NCI-H2107 (cell line): ENCODE measurements at places on chromosomes 16 and 17.

GRCh38 chr16:8996891-8997290 is 33.2 kb upstream of the USP7 start:
- DNase-seq = no peak

DNA sequence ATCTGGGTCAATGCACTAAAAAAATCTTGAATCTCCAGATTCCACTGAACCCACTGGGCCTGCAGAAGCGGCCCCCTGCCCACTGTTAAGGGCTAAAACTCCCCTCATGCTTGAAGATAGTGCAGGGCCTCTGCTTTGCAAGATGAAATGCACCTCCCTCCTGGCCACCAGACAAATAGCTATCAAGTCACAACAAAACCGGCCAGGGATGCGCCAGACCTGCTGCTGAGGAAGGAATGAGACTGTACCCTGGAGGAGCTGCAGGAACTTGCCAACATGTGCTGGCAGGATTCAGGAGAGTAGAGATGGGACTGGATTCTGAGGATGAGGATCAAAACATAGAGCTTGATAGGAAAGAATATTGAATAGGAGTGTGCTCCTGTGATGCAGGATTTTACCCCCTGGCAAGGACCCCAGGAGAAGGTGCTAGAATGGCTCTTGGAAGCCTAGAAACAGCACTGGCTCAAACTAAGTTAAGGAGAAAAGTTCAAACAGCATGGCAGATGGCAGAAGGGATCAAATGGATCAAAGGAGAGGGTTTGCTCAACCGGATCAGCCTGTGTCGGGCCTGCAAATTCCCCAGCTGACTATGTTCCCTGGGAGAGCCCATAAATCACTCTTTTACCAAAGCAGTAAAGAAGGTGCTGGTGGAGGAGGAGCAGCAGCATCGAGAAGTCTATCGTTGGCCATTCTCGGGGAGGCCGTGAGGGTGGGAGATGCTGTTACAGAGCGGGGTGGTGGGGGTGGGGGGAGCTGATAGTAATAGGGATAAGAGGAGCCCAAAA is 27.2 kb upstream of the XYLT2 start:
- DNase-seq = no peak

GRCh38 chr16:87393680-87394055 is 1.5 kb downstream of the MAP1LC3B start:
- DNase-seq = no peak

- DNase-seq = no peak
Observed at GRCh38 chr16:8931859-8932258, 31.8 kb downstream of the USP7 start.

- DNase-seq = no peak
Observed at GRCh38 chr17:65867014-65867413, 305.6 kb upstream of the AXIN2 start.

DNA sequence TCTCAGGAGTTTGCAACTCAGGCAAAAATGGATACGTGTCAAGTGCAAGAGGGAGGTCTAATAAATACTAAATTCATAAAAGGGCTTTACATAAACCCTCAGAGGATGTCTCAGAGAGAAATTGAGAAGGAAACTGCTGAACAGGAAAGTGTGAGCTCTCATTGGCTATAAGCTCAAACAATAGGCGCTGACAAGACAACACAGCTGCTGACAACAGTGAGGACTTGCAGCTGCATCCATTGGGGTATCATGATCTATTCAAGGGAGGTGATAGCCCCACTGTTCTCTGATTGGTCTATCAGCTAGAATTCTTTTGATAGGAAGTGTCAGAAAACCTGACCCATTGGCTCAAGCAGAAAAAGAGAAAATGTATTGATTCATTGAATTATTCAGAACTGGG is 187.2 kb downstream of the CBLN1 start:
- no peak for DNase-seq

DNA sequence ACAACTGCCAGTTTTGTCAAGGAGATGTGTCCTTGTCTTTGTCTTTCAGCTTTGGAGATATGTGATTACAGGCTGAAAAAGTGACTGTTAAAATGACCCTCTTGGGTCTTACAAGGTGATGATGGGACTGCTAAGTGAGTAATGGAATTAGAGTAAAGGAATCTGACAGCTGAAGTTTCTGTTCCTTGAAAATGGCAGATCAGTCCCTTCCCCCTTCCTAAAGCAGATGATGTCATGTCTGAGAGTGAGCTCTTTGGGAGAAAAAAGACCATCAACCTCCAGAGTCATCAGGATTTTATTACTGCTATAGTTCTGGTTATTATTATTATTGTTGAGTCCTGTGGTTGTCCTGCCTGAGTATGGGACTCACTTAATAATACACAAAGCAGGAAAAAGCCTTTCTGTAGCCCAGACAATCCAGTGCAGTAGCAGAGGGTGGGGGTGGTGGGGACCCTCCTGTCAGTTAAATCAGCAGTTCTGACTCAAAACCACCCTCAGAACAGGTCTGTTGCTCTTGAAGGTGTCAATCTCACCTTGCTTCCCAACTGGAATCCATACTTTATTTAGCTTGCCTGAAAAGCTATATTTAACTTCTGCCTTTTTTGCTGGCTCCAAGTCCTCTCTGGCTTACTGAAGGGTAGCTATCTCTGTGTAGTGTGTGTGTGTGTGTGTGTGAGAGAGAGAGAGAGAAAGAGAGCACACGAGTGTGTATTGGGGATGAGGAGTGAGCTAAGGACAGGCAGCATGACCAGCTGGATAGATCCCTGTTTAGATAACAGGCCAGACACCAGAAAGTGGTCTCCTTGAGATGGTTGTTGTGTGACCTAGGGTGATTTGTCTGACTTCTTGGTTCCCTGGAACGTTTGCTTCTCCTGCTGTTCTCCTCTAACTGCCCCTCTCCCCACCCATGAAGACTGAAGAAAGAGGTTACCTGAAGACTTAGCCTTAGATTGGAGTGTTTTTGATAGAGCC is 4.9 kb downstream of the HROB start:
- no peak for DNase-seq

DNA sequence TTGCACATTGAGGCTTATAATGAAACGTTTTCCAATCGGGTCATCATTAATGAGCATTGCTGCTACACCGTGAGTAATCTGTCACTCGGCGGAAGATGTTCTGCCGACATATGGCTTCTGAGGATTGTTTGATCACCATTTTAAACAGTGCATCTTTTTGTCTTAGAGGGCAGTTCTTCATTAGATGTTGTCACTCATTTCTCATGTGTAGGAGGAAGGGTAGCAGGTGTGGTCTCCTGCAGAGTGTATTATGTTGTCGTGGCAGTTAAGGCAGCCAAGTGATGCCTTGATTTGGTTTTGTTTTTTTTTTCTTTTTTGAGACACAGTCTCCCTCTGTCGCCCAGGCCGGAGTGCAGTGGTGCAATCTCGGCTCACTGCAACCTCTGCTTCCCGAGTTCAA is 50.5 kb downstream of the SEC14L1 start:
- no peak for DNase-seq

DNA sequence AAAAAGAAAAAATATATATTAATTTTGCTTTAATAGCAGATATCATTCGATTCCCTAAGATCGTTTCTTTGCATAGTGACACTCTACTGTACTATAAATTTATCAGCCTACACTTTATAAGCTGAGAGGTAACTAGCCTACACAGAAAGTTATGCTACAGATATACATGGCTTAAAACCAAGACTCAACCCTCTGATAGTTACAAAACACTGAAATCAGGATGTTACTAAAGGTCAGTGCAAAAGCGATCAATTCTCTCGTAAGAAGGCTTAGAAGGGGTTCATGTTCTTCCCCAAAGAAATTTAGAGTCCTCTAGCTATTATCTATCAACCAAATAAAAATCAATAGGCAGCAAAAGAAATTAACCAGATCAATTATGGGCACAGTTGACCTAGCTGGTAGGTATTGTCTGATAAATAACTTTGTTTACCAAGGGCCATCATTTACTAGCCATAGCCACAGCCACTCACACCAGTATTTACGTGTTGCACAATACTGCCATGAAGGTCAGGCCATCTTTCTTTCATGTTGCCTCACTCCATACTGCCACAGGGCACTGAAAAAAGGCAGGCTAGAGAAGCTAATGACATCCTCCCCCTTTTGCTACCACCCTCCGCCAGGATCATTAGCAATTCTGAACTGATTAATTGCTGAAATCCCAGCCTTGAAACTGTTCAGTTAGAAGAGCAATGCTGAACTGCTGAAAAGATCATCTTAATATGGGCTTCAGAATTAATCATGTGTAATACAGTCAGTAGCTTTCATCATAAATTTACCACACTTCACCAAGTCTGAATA is 43.7 kb downstream of the RND2 start:
- no peak for DNase-seq

- no peak for DNase-seq
Observed at GRCh38 chr16:2986623-2987188, 6.5 kb upstream of the PKMYT1 start.

GRCh38 chr17:68854452-68854851 is 100.7 kb downstream of the ABCA8 start:
- DNase-seq = no peak

GRCh38 chr17:17164676-17165075 is 41.5 kb downstream of the PLD6 start:
- DNase-seq = no peak

- no peak for DNase-seq
Observed at GRCh38 chr16:73473713-73474112, 425.8 kb upstream of the ZFHX3 start.

DNA sequence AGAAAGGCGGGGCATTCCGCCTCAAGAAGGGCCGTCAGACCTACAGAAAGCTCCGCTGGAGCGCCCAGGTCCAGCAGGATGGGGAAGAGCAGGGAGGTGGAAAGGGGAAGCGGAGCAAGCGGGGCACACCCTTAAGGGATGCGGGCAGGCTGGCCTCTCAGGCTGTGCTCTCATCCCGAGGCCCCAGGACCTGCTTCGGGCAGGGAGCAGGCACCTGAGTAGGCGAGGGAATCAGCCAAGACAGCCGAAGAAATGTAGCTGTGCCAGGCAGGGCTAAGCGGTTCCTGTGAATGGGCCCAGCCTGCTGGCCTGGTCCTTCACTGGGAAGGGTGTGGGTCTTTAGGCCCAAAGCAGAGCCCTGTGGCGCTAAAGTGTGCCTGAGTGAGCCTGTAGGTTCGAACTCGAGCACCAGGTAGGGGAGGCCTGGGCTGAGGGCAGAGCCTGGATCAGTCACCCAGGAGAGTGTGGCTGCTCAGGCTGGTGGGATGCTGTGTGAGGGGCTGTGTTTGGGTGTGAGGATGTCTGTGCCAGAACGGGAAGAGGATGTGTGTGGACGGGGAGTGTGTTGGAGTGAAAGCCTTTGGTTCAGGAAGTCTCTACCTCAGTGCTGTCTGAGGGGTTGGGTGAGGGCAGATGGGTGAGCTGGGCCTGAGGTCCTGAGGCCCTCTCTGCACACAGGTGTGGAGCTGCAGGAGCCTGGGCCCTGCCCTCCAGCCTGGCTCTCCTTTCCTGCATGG is 3.3 kb downstream of the TBX4 start:
- no peak for DNase-seq

DNA sequence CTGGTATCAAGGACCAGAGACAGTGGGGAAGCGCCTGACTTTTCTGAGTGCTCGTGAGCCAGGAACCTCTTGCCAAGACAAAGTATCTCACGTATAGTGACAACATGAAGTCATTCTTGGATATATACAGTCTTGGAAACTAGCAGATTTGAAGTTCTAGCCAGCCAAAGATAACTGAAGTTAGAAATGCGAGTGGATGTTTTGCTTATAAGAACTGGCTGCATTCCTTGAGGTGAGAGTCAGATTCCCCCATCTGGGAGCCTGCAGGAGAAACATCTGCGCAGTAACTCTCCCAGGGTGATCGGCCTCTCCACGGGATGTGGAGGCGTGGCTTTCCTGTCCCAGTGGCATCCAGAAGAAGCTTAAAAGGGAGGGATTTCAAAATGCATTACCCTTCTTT is 89.8 kb downstream of the SHISA6 start:
- no peak for DNase-seq

DNA sequence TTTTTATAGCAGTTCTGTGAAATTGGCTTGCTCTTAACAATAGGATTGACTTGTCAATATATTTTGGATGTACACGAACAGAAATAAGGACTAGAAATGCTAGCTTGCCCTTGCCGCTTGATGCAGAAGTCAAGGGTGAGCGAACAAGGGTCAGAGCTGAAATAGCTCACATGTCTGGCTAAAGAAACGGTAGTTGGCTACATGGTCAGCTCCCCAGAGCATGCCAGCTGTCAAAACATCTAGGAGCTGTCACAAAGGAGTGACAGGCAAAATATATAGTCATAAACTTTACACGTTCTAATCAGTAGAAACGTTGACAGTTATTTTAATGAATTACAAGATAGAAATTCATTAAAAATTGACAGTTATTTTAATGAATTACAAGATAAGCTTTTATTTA is 2.9 kb upstream of the MEIOB start:
- no peak for DNase-seq

DNA sequence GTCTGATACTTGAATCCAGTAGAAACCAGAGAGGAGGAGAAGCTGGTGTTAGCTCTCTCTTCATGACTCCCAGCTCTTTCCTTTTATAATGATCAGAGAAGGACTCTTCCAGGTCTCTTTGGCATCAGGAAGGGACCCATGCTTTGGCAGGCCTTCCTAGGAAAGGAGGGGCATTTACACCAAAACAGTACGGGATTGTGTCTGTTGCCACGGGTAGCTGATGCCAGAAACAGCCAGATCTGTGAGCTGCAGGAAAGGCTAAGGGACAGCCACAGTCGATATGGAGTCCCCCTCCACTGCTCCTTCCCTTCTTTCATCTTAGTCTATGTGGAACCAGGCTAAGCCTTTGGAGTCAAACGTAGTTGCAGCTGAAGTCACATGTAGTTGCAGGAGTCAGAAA is 9.3 kb downstream of the CEP295NL start:
- no peak for DNase-seq

GRCh38 chr17:4999430-5000093 is 1.8 kb downstream of the KIF1C start:
- DNase-seq = no peak

DNA sequence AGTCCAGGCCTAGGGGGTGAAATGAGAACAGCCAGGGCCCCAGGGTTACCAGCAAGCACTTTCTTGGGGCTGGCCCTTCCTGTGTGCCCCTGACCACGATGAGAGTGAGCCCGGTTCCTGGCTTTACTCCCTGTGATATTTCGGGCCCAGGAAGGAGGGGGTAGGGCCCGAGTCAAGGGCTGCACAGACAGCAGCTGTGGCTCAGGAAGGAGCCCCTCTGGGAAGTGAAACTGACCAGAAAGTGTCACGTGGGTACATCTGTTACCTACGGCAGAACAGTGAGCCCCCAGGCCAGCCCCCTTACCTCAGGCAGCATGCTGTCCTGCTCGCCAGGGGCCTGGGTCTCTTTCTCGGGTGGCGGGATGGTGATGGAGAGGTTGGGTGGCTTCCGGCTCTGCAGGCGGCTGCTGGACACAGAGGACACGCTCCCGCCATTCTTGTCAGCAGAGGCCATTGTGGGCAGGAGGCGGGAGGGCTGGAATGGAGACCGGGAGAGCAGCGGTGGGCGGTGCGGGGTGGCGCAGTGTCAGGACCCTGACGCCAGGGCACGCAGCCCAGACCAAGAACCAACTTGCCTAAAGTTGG is 13.8 kb downstream of the AANAT start:
- DNase-seq = no peak

GRCh38 chr16:59591480-59591879 is 857.4 kb upstream of the GOT2 start:
- no peak for DNase-seq
